ENCODE measurements at places on chromosomes 1 and 21. TPM values are rescaled to one million over a fixed set of nuclear protein-coding genes. Genes with fewer than 3 reads are reported as not detected.
A peak's percentile ranks its signal among the peaks of the same experiment; 100 is the strongest.

- no peak for DNase-seq
Measured at GRCh38 chr1:30159015-30159414, 564.4 kb downstream of the MATN1 start.

DNA sequence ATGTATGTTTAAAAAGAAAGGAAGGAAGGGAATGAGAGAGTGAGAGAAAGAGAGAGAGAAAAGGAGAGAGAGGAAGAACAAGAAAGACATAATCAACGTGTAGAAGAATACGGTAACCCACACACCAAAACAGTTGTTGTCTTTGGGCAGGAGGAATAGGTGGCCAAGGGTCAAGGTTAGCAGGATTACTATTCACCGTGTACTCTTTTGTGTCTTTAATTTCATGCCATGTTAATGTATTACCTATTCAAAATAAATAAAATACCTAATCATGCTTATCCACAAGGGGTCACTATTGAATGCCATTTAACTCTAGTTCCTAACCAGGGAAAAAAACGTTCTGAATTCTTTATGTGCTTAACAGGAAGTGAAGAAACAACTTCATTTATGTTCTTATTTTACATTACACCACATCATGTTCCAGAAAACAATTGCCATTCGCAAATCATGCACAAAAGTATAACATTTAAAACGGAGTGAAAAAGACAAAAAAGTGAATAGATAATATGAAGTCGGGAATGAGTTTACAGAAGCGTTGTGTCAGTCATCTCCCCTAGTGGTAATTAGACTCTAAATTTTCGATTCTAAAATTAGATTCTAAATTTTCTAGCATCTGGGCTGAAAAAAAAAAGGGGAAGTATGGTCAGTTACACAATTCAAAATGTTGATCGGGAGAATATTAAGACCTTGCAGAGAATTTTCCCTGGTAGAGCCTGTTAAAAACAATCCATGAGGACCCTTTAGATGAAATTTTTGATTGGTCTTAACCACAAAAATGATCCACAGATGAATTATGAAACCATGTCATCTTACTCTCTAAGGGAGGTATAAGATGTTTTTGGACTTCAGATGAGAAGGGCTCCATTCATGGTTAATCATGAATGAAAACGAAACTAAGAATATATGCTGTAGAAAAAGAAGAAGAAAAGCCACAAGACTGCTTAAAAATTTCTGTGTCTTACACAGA lies 700 bp upstream of the KMO start:
- DNase-seq, result peak; percentile 71

DNA sequence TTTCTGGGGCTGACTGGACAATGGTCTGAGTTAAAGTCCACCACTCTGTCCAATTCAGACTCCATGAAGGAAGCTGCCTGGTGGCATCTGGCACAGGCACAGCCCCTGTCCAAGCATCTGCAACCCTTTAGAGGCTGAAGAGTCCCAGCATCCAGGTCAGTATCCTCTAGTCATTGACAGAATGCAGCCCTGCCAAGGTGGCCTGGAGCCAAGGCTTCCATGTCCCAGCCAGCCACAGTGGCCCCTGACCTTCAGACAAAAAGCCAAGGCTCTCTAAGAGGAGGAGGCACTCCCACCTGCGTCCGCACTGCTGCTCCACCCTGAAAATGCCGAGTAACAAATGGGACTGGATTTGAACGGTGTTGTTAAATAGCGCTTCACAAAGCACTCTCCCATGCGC lies 49.4 kb downstream of the KCNN3 start:
- DNase-seq, result no peak

- DNase-seq, result no peak
Measured at GRCh38 chr1:160539990-160540858, 17.2 kb upstream of the SLAMF6 start.

GRCh38 chr1:174217248-174217647 lies 57.9 kb downstream of the RABGAP1L start:
- no peak for DNase-seq

RBM11 gene
- 0.30 TPM for total RNA-seq

GJA9 gene
- not detected for total RNA-seq

PMVK gene
- total RNA-seq, result 18.9 TPM

- DNase-seq, result no peak
Measured at GRCh38 chr1:82565546-82565945, 764.8 kb downstream of the ADGRL2 start.

TBX15 gene
- 33.9 TPM for total RNA-seq

- no peak for DNase-seq
Measured at GRCh38 chr1:22096463-22096862, 44.0 kb downstream of the CDC42 start.

ACTN2 gene
- 111 TPM for total RNA-seq

DNA sequence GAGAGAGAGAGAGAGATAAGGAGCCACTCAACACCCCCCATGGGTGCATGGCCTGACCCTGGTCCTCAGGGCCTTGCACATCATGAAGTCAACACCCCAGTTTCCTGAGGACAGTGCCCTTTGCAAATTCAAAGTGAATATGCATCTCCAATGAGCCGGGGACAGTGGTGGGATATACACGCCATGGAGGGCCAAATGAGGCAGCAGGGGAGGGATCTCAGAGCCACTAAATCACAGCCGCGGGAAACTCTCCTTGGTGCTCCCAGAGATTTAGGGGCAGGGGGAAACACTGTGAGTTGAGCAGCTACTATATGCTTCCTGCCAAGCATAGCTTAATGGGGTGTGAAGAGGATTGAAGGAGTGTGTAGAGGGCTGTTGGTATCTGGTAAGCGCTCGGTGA lies 35.5 kb downstream of the MATN1 start:
- no peak for DNase-seq

FMN2 gene
- total RNA-seq, result 0.69 TPM
